ENCODE measurements at places on chromosomes 1 and 21.

DNA sequence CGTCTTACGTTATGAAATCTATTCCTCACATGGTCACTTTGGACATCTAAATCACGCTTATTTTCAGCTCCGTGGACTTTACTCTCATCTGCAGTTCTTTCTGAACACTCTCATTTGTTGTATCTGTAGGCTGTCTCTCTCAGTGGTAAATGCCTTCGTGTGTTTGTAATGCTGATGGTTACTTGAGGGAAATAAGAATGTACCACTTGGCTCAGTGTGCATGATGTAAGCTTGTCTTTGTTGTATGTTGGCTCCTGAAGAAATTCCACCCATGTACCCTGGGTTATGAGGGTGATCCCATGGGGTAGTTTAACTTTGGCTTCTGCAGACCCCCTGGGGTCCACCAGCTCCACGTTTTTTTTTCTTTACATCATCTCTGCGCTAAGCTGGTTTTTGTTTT is 378.4 kb downstream of the SETD4 start:
- DNase-seq = no peak

DNA sequence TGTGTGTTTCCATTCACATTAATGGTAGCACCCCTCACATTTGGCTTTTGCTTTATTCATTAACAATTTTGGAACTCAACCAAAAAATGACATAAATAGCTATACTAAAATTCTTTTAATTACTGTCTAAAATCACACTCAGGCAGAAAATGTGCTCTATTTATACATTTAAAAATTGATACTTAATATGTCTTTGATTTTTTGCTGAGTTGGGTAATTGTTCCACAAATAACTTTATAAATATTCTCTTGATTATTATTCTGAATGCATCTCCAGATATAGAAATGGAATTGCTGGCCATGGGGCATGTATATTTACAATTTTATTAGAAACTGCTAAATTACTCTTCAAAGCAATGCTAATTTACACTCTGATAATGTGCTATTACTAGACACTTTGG is 658.7 kb upstream of the CHRM3 start:
- no peak for DNase-seq

DNA sequence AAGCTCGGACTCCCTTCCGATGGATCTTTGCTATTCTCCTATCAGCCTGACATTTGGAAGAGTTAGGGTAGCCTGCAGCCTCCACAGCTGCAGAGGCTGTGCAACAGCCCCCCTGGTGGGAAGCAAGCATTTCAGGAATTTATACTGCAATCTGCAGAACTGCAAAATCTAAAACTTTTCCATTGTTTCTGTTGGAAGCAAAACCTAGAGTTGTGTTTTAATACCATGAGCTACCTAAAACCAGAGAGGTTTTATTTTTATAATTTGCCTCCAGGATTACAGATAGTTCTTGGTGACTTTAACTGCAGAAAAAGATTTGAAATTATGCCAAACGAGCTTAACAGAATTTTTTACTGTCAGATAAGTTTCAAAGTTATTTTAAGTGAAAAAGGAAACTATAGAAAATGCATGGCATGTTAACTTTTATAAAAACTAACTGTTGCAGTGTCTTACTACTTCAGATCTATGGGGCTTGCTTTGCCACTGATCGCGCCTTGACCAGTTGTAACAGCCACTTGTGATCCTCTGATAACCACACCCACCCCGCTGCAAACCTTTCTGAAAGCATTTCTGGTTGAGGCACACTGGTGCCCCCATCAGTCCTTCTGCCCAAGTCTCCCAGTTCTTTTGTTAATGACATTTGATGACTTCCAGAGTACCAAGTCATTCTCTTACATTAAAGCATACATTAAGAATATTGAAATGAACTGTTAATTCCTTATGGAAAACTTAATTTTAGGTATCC is 64.8 kb downstream of the PRDM2 start:
- DNase-seq = peak; percentile 36

GRCh38 chr1:211487082-211487481 is 4.9 kb downstream of the RD3 start:
- DNase-seq = no peak

Data from B cell (primary cell).